ENCODE measurements at places on chromosomes 6 and 20. TPM values are rescaled to one million over a fixed set of nuclear protein-coding genes. Genes with fewer than 3 reads are reported as not detected.
A peak's percentile ranks its signal among the peaks of the same experiment; 100 is the strongest.

HLA-DRB5 gene
- total RNA-seq, result not detected

VSTM2L gene
- total RNA-seq, result 6.9 TPM

DDX43 gene
- total RNA-seq, result not detected

DNA sequence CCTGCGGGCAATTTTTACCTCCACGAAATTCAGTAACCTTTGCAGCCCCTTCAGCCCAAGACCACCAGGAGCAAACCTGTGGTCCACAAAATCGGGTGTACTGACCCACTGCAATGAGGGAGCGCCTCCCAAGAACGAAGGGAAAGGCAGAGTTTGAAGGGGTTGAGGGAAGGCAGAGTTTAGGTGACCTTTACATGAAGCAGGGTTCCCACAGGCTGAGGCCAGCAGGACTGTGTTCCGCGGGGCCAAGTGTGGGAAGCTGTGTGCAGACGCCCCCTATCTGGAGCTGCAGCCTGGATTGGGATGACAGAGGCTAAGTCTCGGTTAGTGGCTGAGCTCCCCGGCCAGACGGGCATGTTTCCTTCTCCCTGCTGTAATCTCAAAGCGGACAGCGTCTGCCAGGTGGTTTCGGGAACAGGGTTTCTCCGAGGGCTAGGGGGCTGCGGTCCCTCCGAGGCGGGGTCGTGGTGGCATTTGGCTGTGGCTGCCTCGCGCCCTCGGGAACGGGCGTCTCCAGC lies 826 bp upstream of the PYGB start:
- peak; percentile 77 for DNase-seq

DNA sequence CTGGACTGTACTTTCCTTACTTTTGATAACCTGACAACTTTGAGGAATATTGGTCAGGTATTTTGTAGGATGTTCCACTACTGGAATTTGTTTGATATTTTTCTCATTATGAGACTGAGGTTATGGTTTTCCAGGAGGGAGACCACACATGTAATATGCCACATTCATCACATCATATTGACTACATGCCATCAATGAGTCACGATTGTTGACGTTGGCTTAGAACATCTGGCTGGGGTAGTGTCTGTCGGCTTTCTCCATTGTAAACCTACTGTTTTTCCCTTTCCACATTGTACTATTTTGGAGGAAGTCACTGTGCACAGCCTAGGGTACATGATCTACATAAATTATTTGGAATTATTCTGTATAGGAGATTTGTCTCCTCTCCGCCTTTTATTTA lies 1.4 kb upstream of the STX11 start:
- peak; percentile 65 for DNase-seq

DNA sequence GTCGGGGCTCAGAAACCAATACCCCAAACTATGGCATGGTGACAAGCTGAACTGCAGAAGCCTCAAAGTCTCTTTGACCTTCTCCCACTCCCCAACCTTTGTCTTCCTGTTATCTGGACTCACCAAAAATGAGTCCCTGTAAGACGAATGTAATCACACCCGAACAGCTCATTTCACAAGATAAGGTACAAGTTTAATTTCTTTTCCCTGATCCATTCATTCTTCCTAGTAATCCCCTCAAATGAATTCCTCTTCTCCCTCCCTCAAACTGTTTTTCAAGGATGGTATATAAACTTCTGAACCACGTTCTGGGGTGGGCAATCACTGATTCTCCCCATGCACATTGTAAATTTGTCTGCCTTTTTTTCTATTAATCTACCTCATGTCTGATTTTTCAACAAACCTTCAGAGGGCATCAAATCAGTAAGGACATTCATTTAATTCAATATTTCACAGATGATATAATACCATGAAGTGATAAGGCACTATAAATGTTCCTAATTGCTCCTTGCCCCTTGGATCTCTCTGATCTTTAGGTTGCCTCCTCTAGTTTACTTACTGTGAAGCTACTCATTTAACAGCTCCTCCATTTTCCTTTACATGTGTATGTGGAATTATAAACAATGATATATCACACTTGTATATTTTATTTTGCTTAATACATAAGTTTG lies 77.2 kb downstream of the OR2B2 start:
- no peak for DNase-seq

All from Daoy (cell line).